IMR-90 (cell line): ENCODE measurements at places on chromosomes 6 and 20.

- DNase-seq, result no peak
Measured at GRCh38 chr6:154752022-154752421, 18.8 kb downstream of the SCAF8 start.

DNA sequence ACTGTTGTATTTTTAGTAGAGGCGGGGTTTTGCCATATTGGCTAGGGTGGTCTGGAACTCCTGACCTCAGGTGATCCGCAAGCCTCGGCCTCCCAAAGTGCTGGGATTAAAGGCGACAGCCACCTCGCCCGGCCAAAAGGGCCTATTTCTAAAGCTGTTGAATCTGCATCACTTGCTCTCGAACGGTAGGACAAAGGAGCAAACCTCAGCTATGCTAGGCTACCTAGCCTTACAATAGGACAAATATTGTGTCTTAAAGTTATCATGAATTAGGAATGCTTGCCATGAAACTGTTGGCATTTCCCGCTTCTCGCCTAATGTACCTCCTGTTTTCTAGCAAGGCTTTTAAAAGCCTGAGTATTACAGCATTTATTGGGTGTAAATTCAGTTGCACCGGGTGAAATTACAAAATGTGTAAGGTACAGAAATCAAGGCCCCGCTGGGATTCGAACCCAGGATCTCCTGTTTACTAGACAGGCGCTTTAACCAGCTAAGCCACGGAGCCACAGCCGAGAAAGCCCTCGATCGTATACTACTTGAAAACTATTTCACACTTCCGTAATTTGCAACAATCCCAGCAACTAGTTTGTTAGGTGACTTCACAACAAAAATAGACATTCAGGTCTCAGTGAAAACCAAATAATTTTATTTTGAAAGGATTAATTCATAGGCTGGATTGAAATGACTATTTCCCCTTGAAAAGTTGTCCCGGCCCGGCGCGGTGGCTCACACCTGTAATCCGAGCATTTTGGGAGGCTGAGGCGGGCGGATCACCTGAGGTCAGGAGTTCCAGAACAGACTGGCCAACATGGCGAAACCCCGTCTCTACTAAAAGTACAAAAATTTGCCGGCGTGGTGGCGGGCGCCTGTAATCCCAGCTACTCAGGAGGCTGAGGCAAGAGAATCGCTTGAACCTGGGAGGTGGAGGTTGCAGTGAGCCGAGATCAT, 211.6 kb upstream of the ZNF184 start:
- DNase-seq, result peak; percentile 76

GRCh38 chr6:125858427-125859320, 67.9 kb downstream of the NCOA7 start:
- DNase-seq, result peak; percentile 80

DNA sequence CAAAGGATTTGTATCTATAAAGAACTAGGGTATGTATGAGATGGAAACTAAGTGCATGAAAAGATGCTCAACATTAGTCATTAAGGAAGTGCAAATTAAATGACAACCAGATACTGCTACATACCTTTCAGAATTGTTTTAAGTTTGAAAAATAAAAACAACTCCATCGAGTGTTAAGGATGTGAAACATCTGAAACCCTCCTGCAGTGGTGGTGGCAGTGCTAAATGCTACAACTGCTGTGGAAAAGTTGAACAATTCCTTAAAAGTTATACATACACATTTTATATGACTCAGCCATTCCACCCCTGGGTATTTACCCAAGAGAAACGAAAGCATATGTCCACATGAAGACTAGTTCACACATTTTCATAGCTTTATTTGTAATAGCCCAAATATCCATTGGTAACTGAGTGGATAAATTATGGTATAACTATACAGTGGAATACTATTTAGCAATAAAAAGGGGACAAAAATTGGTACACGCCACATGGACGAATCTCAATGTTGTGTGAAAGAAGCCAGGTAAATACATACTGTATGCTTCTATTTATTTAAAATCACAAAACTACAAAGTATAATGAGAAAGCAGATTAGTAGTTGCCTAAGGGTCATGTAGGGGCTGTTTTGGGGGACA, 10.6 kb downstream of the ARMH2 start:
- peak; percentile 81 for DNase-seq

DNA sequence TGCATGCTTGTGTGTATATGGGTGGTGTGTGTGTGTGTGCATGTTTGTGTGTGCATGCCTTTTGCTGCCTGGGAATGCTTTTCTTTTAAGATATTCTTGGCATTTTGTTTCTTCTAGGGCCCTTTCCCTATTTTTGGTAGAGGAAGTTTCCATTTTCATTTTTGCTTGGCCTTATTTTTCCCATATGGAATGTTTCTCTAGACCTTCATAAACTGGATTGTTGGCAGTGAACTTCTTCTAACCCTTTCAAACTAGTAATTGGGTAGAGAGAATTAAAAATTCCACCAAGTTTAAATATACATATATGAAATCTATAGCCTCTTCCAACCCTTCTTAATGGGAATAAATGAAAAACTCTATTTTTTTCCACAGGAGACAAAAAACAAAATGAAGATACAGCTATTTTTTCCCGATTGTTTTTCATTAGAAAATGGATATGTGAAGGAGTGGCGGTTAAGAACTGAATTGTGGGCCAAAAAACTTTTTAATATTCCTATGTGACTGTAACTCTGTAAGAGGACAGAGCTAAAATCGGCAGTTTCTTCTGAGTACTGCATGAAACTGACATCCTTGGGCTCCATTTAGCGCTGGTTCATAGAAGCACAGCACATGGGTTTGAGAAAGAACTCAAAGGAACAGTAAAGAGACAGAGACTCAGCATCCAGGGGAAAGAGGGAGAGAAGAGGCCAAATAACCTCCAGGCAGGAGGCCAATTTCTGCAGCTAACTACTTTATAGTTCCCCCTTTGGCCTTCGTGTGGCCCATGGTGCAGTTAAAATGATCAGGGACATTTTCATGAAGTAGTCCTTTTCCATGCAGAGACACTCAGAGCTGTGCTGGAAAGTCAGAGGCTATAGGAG, 102.1 kb downstream of the TMEM170B start:
- DNase-seq, result no peak

- no peak for DNase-seq
Measured at GRCh38 chr20:59955131-59955796, 3.0 kb upstream of the CDH26 start.

DNA sequence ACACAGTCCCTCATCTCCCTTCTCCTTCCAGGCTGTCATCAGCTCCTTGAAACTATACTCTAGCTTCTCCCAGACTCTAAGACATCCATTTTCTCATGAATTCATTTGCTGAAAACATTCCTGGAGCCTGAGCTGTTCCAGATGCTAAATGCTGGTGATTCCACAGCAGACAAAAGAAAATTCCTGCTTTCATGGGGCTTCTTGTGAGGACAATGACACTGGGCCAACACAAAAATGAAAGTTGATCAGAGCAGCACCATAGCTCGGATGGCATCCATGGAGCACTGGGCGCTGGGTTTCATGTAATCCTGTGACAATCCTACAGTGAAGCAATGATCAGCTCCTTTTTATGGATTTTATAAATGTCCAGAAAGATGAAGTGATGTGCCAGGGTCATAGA, 47.4 kb upstream of the STX16 start:
- DNase-seq, result peak; percentile 61

GRCh38 chr20:62496568-62497218, 20.9 kb upstream of the GATA5 start:
- no peak for DNase-seq

- no peak for DNase-seq
Measured at GRCh38 chr20:755941-756340, 12.4 kb downstream of the SLC52A3 start.

DNA sequence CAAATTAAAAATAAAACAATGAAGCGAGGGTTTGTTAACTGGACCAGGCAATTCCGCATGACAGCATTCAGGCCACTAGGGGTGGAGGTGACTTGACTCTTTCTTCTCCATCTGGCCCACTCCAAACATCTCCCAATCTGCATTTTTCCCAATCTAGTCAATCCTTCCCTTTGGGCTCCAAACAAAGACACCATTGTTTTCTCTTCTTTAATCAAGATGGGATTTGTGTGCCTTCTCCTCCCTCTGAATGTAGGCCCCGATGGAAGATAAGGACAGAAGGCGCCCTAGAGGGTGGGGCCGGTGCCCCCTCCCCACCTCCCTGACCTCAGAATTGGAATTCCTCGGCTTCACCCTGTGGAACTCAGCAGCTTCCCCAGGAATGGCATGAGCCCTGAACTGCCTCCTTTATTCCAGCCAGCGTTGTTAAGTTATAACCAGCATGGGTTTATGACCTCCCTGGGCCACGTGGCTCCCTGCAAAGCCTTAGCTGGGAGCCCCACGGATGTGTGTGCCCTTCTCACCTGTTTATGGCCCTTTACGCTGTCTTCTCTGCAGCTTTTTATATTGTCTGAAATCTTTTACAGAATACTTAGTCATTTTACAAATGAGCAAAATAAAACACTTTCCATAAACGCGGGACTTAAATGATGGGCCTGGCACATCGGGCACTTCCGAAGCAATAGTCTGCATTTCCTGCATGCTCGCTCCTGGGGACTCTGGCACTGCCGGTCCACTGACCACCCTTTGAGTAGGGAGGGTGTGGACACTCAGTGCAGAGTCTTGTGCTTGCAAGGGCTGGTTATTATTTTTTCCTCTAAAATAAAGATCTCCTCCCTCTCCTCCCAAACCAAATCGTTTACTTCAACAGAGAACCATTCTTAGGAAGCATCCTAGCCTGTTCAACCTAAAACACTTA, 24.5 kb downstream of the OVOL2 start:
- DNase-seq, result peak; percentile 4

DNA sequence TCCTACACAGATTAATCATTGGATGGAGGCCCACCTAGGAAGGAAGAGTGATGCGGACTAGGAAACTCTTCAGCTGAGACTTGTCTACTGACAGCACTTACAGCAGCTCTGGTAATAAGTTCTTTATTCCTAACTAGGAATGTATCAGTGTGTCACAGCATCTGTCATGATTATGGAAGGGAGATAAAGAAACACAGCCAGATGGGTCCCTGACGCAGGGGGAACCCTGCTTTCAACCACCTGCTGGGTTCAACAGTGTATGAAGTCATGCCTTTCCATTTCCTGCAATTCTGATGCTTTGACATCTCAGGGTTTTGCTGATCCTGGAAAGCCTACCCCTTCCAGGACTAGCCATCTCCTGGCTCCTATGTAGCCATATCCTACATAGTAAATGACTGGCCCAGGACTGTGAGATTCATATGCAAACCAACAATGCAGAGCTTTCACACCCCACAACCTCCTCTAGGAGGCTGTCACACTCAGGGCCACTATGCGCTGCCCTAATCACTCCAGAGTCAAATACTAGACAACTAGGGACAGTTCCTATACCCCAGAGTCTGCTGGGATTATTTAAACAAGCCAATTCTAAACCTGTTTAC, 29.0 kb upstream of the MANEA start:
- DNase-seq, result no peak

DNA sequence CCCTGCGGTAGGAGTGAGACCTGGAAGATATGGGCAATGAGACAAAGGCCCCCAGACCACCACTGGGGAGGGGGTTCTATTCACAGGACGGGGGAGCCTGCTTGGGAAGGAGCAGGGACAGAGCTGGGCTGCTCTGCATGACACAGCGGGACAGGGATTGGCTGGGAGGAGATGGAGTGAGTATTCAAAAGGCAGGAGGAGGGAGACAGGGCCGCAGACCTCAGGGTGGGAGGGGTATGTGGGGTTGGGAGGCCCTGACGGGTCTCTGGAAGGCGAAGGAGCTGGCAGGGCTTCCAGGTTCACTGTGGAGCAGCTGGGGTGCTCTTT, 60.8 kb upstream of the RPS6KA2 start:
- no peak for DNase-seq
